Left ventricle myocardium inferior (tissue), 1 donor: ENCODE measurements at places on chromosomes 4 and X. TPM values are rescaled to one million over a fixed set of nuclear protein-coding genes. Genes with fewer than 3 reads are reported as not detected.

GRCh38 chr4:168475745-168476144, 4.5 kb downstream of the DDX60L start:
- no peak for DNase-seq

DNA sequence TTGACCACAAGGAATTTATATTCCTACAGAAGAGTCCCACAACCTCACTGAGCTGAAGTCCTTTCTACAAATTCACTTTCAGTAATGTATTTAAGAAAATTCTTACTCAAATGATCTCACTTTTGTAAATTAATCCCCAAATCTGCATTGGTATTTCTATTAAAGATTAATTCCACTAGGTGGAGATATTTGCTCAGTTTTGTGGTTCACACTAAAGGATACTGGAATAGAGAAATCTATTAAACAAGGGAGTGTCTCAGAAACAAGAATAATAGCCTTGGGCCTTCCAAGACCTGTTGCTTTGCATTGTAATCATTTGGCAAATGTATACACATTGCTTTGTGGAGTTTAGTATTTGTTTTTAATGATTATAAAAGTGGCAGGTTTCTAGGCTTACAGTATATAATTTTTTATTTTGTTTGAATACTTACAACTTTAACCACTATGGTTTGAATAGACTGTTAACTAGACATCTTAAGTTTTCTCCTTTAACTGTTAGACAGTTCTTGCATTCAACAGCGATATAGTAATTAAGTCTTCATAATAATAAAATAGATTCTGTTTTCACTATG, 25.9 kb downstream of the CFAP299 start:
- no peak for DNase-seq

DNA sequence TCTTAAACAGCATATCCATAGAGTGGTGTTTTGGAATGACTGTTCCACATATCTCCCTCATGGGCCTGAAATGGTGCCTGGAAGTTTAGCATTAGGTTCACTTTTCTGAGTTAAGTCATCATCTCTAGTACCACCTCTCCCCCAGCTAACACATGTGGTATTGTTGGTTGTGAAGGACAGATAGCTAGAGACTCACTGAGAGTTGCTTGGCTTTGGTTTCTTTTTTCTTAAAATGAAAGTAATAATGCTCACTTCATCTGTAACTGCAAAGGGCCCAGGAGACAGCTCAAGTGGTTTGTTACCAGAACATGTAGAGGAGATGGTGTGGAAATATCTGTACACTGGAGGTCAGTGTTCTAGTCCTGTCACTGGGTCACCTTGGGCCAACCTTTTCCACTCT, 90.9 kb downstream of the EFNB1 start:
- no peak for DNase-seq

DNA sequence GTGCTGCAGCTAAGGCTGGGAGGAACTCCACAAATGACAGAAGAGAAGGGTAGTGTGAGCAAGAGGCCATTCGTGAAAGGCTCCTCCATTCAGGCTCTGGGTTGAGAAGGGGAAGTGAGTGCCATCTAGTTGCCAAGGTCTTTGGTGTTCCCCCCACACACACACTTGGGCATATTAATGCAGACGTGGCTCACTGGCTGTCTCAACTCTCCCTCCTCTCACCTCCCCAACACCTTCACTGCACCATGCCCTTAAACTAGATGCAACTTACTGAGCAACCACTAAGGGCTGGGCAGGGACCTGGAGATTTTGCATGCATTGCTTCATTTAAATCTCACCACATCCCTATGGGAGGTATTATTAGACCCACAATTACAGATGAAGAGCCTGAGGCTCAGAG, 8.7 kb downstream of the CLRN2 start:
- DNase-seq: no peak

DNA sequence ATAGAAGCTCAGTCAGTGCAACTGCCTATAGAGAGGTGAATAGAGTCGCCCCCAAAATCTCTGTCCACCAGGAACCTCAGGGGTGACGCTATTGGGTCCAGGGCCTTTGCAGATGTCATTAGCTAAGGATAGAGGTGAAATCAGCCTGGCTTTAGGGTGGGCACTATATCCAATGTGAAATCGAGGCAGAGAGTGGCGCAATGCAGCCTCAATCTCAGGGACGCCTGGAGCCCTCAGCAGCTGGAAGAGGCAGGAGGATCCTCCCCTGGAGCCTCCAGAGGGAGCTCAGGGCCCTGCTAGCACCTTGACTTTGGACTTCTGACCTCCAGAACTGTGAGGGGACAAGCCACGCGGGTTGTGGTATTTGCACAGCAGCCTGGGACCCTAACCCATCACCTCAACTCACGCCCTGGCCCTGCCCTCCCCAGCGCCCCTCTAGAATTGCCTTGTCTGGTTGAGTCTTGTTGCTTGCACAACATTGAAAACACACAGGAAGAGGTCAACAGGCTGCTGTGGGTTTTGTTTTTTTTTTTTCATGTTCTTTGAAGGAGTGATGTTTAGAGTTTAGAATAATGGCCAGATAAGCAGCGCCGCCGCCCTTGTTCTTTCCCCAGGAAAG, 89.4 kb upstream of the PSAPL1 start:
- DNase-seq: no peak

DNA sequence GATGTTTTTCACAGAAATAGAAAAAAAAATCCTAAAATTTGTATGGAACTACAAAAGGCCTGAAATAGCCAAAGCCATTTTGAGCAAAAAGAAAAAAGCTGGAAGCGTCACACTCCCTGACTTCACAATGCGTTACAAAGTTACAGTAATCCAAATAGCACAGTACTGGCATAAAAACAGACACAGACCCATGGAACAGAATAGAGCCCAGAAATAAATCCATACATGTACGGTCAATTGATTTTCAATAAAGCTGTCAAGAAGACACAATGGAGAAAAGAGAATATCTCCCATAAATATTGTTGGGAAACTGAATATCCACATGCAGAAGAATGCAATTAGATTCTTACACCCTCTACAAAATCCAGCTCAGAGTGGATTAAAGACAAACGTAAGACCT, 208.2 kb downstream of the AFAP1 start:
- no peak for DNase-seq

GRCh38 chrX:151030845-151031244, 47.7 kb downstream of the HMGB3 start:
- DNase-seq: no peak

DNA sequence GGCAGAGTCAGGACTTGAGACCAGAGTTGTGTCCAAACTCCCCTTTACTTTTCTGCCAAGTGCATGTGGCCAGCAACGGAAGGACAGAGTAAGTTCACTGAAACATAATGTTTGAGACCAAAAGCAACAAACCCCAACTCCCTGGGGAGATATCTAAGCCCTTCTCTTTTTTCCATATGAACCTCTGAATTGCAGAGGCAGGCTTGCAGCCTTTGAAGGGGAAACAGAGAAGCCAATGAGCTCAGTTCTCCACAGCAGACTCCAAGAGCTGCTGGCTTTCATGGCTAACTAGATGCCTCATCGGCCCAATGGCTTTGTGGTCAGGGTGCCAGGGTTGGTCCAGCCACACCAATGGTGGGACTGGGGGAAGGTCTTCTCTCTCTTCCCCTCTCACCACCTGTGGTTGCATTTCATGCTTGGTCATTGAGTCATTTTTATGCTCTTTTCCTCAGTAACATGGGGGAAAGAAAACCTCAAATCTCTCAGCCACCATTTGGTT, 34.0 kb downstream of the STARD8 start:
- DNase-seq: no peak

- no peak for DNase-seq
These were observed 34.0 kb downstream of the SLC9A6 start for GRCh38 chrX:136019226-136019625.

- DNase-seq: no peak
These were observed 73.7 kb downstream of the BEND2 start for GRCh38 chrX:18146954-18147353.

ELK1 gene
- 21.3 TPM for total RNA-seq
